Left renal cortex interstitium (tissue), 4 donors: ENCODE measurements at places on chromosomes 13 and 19.

DNA sequence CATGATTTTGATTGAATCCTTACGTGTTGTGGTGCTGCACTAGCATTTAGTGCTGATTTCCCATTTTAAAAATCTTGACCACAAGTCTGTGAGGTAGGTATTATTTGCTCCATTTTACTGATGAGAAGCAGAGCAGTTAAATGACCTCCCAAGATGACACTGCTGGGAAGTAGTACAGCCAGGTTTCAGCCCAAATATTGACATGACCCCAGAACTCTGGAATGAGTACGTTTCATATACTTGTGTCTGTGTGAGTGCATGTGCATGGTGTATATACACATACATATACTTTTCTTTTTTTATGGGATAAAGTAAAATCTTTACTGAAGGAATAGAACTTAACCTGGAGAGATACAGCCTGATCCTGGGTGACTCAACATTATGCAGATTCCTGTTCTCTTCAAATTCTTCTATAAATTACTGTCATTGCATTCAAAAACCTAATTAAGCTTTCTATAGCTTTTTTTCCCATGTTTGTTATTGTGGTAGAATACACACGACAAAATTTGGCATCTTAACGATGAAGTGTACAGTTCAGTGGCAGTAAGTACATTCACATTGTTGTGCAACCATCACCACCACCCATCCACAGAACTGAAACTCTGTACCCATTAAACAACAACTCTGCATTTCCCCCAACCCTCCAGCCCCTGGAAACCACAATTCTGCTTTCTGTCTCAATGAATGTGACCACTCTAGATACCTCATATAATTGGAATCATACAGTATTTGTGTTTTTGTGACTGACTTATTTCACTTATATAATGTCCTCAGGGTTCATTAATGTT, 311.9 kb downstream of the MTUS2 start:
- DNase-seq = no peak

- DNase-seq = no peak
These were observed 7.9 kb downstream of the SIPA1L3 start for GRCh38 chr19:37914908-37915307.

- DNase-seq = no peak
These were observed 18.3 kb downstream of the UQCRFS1 start for GRCh38 chr19:29194658-29195057.

DNA sequence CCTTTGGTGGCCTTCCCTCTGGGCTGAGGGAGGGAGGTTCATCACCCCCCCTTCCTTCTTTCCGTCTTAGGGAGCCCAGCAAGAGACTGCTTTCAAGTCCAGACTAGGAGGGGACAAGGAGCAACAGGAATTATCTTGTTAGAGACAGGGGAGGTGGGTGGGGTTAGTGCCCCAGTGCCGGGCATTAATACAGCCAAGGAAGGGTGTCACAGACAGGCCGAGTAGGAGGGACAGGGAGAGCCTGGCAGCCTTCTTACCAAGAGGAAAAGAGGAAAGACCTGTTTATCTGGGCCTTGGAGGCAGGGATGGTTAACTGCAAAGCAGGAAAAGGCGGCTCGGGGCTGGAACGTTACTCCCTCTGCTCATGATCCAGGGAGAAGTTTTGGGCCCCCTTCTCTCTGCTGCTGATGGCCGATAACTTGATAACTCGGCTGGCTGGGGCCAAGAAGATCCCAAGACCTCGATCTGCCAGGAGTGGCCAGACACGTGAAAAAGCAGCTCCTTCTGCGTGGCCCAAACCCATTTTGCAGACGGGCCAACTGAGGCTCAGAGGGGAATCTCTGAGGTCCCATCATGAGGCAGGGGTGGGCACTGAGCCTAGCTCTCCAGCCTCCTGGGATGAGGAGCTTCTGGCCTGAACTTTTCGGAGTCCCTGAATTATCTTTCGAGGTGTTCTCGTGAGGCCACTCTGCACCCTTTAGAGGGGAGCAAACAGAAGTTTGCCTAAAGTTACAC, 79.3 kb downstream of the PTPRS start:
- DNase-seq = no peak

DNA sequence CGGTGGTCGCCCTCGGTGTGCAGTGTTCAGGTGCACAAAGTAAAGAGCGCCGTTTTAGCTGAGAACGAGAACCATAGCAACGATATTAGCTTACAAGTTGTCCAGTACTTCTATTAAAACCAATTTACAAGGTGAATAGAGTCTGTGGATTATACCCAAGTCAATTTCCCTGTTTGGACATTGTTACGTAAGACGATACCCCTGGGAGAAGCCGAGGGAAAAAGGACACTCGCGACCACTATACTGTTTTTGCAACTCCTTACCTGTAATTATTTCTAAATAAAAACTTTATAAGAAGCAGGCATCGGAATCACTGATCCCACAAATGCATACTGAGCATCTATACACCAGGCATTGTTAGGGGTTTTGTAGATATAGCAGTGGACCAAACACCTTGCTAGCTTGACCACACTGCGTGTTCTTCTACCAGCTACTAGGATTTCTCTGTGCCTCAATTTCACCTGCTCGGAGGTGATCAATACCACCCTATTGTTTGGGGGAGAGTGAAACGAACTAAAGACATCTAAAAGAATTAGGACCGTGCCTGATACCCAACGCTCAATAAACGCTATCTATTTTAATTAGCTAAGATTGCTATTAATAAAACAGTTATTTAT, 488 bp upstream of the EEF2 start:
- DNase-seq = no peak

DNA sequence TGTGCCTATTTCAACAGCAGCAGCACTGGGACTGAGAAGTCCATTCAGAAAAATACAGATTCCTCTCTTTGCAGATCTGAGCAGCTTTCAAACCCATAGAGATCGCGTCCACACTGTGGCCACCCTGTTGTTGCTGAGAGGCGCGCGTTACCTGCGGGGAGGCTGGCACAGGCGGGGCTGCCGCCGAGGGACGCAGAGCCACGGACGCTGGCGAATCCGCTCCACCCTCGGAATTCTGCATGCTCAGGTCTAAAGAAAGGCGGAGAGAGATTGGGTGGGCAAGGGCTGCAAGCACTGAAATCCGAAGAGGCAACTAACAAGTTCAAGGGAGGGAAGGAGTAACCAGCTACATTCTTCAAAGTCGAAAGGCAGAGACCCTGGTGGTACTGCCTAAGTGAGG, 63.0 kb downstream of the RFX2 start:
- no peak for DNase-seq

GRCh38 chr19:17778968-17779929, 15.7 kb upstream of the B3GNT3 start:
- no peak for DNase-seq

DNA sequence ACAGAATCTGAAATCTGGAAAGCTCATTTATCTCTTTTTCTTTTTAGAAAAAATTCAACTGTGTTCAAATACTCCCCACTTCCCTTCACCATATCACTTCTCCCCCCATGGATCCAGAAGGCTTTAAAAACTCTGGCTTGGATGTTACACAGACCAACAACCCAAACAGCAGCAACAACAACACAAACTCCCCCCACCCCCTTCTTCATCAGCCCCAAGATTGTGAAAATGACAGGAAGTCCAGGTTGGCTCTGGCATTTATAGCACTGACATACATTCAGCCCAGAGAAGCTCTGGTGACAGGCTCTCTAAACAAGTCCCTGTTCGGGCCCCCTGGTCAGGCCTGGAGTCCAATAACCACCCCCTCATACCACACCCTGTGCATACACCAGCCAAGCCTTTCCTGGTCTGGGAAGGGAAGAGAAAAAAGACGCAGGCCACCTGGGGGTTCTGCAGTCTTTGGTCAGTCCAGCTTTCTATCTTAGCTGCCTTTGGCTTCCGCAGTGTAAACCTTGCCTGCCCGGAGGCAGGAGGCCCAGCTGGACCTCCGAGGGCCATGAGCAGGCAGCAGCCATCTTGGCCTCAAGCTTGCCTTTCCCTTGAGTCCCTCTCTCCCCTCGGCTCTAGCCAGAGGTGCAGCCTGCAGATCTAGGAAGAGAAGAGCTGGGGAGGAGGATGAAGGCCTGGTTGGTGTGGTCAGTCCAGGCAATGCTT, 6.8 kb downstream of the CDX2 start:
- DNase-seq = no peak
